Small intestine (tissue), 16 donors: ENCODE measurements at places on chromosomes 1 and 21. TPM values are rescaled to one million over a fixed set of nuclear protein-coding genes. Genes with fewer than 3 reads are reported as not detected.

- H3K4me3 ChIP-seq, result no peak within 1 kb of the TSS
- H3K4me1 ChIP-seq, result peaks cover 10% of the 10 kb centered on the region
- peak; percentile 24 for DNase-seq
- H3K27me3 ChIP-seq, result peaks cover 52% of the 10 kb centered on the region
- no peaks in the 10 kb centered on the region for H3K36me3 ChIP-seq
These were observed at the start of gene ADORA1 for GRCh38 chr1:203127666-203128430. Gene ADORA1, plus strand, starts transcription at chr1:203127726. Its CDS starts 1,116 bp downstream, at chr1:203128842.

GRCh38 chr1:109897259-109897955, 13.2 kb upstream of the CSF1 start:
- H3K36me3 ChIP-seq, result no peaks in the 10 kb centered on the region
- no peaks in the 10 kb centered on the region for H3K27me3 ChIP-seq
- H3K27ac ChIP-seq, result no peak overlapping the region
- H3K4me1 ChIP-seq, result peaks cover 3% of the 10 kb centered on the region
- DNase-seq, result no peak

DNA sequence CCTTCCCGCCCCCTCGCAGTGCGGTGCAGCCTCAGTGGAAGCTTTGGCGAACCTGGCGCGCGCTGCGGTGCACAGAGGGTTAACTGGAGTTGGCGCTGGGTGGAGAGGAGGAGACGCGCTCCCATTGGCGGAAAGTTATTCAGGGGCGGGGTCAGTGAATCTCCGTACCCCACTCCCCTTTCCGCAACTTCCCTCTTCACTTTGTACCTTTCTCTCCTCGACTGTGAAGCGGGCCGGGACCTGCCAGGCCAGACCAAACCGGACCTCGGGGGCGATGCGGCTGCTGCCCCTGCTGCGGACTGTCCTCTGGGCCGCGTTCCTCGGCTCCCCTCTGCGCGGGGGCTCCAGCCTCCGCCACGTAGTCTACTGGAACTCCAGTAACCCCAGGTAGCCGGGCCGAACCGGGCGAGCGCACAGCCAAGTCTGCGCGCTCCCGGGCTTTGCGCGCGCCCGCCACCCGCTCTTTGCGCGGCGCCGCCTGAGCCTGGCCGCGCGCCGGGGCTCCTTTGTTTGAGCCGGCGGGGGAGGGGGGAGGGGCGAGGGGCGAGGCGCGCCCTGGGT, at the start of gene EFNA4:
Gene EFNA4, plus strand, starts transcription at position 191 of the 561 bp plus-strand sequence. Its CDS starts 84 bp downstream, at position 275.
- H3K36me3 ChIP-seq, result no peaks in the 10 kb centered on the region
- no peaks in the 10 kb centered on the region for H3K27me3 ChIP-seq
- DNase-seq, result peak; percentile 96
- H3K4me1 ChIP-seq, result peaks cover 6% of the 10 kb centered on the region
- H3K4me3 ChIP-seq, result peak within 1 kb of the TSS; percentile 84

DNA sequence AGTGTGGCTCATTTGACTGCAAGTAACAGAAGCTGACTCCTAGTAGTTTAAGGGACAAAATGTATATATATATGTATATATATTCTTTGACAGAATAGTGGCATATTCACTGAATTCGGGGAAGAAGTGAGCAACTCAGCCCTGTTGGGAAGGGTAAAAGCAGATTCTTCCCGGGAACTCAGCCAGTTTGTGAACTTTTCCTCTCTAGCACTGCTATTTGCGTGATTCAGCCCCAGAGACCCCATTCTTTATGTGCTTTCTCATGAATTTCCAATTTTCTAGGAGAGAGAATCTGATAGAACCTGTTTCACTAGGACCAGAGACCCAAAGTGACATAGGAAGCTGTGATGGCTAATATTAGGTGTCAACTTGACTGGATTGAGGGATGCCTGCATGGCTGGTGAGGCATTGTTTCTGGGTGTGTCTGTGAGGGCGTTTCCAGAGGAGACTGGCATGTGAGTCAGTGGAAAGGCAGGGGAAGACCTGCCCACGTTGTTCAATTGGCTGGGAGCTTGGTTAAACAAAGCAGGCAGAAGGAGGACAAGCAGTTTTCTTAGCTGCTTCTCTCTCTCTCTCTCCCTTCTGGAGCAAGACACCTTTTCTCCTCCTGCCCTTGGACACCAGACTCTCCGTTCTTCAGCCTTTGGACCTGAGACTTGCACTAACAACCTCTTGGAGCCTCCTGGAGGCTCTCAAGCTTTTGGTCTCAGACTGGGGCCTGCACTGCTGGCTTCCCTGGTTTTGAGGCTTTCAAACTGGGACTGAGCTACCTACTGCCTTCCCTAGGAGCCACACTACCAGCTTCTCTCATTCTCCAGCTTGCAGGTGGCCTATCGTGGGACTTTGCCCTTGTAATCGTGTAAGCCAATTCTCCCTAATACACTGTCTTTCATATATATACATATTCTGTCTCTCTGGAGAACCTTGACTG, 93.4 kb upstream of the KCNK1 start:
- no peaks in the 10 kb centered on the region for H3K27me3 ChIP-seq
- DNase-seq, result peak; percentile 13
- no peak overlapping the region for H3K27ac ChIP-seq
- H3K4me3 ChIP-seq, result no peak overlapping the region
- peaks cover 2% of the 10 kb centered on the region for H3K4me1 ChIP-seq

DNA sequence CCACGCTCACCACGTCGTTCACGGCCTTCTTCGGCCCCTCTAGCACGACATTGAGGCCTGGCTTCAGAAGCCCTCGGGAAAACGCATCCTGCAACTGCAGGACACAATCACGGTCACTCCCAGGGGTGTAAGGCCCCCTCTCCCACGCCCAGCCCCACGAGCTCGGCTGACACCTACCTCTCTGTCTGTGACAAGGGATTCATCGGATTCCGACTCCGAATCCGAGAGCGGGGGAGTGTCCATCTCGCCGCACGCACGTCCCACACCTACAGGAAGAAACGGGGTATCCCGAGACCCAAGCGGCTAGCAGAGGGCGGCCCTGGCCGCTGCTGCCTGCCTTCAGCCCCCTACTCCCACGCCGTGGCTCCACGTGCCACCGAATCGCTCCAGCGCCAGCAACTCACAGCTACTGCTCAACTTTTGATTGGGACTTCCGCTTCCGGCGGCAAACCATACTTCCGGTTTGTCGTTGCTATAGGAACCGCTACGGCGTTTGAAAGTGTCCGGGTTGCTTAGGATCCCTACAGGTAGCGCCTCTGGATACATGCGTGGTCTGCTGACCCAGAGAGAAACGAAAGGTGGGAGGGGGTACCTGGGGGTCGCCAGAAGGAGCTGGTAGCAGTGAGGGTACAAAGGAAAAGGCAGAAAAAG, at the start of the genes CFAP57 and EBNA1BP2:
Gene CFAP57, plus strand, starts transcription at position 455 of the 651 bp plus-strand sequence. CDS start 424 bp downstream, outside the sequence.
Gene EBNA1BP2, minus strand, starts transcription at position 415 of the 651 bp plus-strand sequence. Its CDS starts 172 bp downstream, at position 243.
- no peaks in the 10 kb centered on the region for H3K4me1 ChIP-seq
- peak; percentile 96 for DNase-seq
- peaks cover 14% of the 10 kb centered on the region for H3K36me3 ChIP-seq
- H3K27me3 ChIP-seq, result peaks cover 11% of the 10 kb centered on the region
- H3K4me3 ChIP-seq, result peak within 1 kb of the TSS; percentile 61
- peak within 1 kb of the TSS; percentile 31 for H3K27ac ChIP-seq

TSPEAR gene
- polyA plus RNA-seq, result 0.53 TPM

CNIH3 gene
- 0.70 TPM for polyA plus RNA-seq

PPM1J gene
- polyA plus RNA-seq, result 1.00 TPM

MYBPH gene
- polyA plus RNA-seq, result not detected

CLEC20A gene
- polyA plus RNA-seq, result not detected
